Cerebellar nuclear complex (tissue), 1 donor: ENCODE measurements at places on chromosomes 4 and X.

- no peak for DNase-seq
Observed at GRCh38 chr4:135359128-135359527, 1157.5 kb upstream of the PABPC4L start.

- no peak for DNase-seq
Observed at GRCh38 chr4:188551156-188551555, 411.9 kb downstream of the TRIML1 start.

DNA sequence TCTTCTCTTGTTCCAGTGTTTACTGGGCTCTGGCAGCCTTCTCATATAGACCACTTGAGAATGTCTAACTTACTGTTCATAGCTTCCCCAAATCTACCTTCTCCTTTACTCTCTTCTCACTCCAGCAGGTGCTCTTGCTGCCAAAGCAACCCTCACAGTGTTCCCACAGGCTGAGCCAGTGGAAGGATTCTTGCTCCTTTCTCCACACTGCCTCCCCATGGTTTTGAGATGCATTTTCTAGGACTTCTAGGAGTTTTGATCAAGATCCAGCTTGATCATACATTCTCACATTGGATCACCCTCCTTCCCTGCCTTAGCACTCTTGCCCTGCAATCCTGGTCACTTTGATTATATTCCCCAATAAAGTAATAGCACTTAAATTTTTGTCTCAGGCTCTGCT, 230.8 kb downstream of the TMEM47 start:
- DNase-seq, result no peak

GRCh38 chr4:64899563-64899962, 490.3 kb upstream of the TECRL start:
- no peak for DNase-seq

GRCh38 chr4:73922766-73923630, 53.8 kb downstream of the CXCL1 start:
- no peak for DNase-seq

DNA sequence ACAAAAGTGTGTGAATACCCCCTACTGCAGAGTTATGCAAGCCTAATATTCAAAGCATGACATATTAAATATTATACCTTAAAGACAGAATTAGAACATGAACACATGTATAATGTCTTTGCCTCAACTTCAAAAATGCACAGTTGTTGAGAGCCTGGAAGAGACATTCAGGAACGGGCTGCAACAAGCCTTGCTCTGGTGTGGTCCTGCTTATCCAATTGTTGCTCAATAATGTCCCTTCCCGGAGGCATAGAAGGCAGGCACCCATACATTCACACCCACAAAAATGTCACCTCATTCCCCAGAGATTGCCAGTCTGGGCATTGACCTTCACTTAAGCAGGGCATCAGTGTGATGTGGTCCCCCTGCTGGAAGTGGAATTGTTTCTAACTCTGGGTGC, 238.8 kb downstream of the CBR4 start:
- DNase-seq, result no peak

GRCh38 chrX:139058831-139059495, 347.4 kb upstream of the FGF13 start:
- DNase-seq, result no peak

GRCh38 chrX:123093792-123094191, 90.3 kb upstream of the GRIA3 start:
- DNase-seq, result no peak

DNA sequence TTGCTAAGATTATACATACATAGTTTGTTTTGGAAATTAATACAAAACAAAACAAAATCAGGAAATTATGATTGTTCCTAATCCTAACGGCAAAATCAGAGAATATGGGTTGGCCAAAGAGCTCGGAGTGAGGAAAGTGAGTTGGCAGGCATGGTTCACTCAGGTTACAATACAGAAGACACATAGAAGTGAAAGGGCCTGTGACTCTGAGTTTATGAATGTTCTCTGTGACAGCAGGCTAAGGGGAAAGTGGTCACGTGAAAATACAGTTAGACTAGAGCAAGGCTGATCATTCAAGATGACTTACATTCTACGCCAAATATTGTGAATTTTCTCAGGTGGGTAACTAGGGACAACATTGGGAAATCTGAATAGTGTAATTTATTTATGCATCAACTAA, 1001.3 kb downstream of the CCSER1 start:
- no peak for DNase-seq

DNA sequence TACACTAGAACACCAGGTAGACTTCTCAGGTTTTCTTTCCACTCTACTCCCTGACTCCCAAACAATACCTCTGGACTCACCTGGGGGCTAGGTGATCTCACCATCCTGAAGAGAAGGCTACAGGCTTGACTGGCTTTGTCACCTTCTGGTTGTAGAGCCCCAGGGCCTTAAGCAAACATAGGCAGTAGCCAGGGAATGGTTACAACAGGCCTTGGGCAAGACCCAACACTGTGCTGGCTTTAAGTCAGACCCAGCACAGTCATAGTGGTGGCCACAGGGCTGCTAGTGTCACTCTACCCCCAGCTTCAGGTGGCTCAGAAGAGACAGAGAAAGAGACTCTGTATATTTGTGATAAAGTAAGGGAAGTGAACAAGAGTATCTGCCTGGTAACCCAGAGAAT, 118.1 kb upstream of the EMCN start:
- no peak for DNase-seq

DNA sequence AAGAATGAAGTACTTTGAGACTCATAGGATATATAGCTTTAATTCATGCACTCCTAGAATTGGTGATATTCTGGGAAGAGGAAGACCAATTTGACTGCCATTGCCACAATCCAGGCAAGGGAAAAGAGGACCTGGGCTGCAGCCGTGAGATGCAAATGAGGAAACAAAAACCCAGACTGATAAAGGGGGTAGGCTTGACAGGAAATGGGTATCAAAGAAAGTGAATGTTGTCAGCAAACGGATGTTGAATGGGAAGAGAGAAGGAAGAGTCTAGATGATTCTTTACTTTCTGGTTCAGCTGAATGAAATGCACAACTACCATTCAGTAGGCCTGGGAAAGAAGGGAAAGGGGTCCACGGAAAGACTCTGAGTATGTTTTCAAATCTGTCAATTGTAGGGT, 17.1 kb upstream of the ARHGEF6 start:
- DNase-seq, result no peak

- DNase-seq, result no peak
Observed at GRCh38 chrX:13305108-13305507, 14.7 kb downstream of the ATXN3L start.

GRCh38 chrX:27186671-27187070, 276.5 kb downstream of the PPP4R3C start:
- DNase-seq, result no peak

DNA sequence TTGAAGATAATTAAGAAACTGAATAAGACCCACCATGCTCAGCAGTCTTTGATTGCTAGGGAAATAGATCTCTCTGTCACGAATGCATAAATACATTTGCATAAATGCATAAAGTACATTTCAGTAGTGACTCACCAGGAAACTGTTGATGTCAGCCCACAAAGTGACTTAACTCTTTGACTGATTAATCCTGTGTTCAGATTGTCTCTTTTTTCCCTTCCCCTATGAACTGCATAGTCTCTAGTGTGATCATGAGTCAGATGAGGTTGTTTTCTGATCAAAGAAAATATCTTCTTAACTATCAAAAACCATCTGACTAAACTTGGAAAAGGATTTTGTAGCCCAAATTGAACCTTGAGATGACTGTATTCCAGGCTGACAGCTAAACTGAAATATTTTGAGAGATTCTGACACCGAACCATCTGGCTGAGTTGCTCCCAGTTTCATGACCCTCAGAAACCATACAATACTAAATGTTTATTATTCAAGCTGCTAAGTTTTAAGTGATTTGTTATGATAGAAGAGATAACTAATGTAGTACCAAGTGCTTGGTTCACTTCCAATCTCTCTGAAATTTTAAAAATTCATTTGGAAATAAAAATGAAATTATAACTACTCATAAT, 1381.5 kb upstream of the AGA start:
- no peak for DNase-seq
